ENCODE measurements at places on chromosomes 1 and 21.

DNA sequence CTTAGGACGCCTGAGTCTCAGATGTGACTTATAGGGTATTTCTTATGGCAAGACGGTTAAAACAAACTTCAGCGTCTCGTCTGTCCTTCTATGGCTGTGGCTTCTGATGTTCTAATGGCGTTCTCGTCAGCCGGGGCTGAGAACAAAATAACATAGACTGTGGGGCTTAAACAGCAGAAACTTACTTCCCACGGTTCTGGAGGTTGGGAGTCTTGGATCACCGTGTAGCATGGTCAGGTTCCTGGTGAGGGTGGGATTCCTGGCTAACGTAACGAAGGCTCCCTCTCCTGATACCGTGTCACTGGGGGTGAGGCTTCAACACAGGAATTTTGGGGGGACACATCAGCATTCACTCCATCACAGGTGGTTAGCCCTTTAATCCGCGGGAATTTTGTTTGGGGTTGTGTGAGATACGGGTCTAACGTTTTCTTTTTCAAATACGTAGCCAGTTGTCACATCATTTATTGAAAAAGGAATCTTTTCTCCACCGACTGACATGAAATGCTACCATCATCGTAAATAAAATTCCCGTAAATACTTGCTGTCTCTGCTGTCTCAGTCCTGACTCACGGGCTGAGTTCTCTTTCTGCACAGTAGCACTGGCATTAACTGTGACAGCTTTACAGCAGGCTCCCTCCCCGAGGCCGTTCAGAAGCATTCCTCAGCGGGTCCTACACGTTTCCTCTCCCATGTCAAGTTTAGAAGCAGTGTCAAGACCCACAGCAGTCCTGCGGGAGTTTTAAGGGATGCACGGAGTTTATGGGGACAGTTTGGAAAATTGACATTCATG is 8.1 kb upstream of the POFUT2 start:
- peak; percentile 56 for DNase-seq

- no peak for DNase-seq
Observed at GRCh38 chr1:206558794-206559671, 51.7 kb downstream of the RASSF5 start.

DNA sequence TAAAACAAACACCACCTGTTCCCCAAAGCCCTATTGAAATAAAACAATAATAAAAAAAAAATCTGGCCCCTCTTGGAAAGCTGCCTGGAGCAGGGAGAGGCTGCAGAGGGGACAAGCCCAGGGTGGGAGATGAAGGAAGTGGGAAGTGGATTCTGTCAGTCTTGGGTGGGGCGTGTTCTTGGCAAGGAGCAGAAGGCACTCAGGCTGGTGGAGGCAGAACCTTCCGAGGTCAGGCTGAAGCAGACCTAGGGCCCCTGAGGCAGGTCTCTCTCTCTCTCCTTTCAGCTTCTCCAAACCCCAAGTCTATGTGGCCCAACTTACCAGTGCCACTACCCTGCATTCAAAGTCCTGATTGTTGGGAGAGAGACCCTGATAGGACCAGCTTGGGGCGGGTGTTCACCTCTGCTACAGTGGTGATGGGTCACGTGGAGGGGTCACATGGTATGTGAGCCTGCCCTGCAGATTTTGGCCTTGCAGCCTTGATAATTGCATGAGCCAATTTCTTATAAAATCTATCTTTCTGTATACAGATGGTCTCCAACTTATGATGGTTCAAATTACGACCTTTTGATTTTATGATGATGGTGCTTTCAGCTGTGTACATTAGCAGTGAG is 145.4 kb upstream of the C1orf174 start:
- DNase-seq, result no peak

- DNase-seq, result no peak
Observed at GRCh38 chr1:32128479-32128878, 20.6 kb downstream of the KPNA6 start.

DNA sequence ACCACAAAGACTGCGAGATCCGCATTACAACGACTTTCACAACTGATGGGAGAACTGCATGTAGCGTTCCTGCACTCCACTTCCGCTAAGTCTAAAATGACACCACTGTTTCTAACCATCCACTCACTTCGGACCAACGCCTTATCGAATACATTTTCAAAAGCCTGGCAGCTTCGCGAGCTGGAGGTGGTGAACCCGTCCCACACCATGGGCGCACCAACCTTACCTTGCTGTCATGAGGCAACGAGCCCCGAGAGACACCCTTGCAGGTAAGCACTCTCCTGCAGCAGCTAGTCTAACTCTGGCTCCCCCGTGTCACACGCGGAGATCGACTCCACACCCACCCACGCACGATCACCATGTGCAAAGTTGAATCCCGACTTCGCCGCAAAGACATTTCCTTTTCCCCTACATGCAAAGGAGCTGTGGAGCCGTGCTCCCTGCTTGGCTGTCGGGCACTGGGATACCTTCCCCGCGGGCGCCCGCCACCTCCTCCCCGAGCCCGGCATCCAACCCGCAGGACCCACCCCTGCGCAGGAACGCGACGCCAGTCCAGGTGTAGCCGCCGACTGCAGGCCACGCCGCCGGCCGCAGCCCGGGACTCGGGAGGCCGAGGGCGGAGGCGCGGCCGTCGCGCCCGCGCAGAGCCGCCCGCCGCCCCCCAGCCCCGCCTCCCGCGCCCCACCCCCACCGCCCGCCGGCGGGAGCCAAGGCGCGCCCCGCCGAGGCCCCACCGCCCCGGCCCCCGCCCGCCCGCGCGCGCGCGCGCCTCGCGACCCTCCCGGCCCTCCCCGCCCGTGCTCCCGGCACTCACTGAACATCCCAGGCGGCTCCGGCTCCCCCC is 629 bp downstream of the TAF5L start:
- no peak for DNase-seq

DNA sequence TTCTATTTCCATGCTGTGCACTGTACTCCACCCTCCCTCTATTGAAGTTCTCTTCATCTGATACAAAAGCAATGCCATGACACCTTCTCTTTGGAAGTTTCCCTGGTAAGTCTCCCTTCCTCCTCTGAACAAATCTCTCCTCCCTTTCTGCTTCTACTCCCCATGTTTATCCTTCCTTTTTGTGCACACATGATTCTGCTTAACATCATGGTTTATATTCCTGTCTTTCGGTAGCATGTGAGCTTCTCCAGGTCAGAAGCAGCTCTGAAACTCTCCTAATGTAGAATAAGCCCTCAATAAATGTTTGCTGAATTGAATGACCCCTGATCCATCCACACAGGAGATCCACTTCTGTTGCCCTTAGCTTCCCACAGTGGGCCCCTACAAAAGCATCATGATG is 328.6 kb downstream of the PLPP3 start:
- DNase-seq, result no peak

GRCh38 chr1:185008838-185009237 is 34.5 kb upstream of the NIBAN1 start:
- DNase-seq, result no peak

DNA sequence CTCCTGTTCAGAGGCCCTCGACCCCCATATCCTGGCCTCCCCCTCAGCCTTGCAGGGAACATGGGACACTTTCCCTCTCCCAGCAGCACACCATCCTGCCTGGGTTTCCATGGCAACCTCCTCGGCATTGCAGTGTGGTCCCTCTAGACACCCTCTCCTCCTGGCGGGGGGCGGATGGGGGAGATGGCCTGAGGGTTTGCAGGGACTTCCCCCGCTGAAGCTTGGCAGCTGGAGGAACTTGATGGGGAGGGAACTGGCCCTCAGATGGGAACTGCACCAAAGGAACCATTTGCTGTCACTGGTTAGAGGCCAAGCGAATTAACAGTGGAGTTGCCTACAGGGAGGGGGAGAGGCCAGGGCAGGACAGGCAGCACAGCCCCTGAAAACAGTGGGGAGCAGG is 28.7 kb downstream of the RIMS3 start:
- no peak for DNase-seq

DNA sequence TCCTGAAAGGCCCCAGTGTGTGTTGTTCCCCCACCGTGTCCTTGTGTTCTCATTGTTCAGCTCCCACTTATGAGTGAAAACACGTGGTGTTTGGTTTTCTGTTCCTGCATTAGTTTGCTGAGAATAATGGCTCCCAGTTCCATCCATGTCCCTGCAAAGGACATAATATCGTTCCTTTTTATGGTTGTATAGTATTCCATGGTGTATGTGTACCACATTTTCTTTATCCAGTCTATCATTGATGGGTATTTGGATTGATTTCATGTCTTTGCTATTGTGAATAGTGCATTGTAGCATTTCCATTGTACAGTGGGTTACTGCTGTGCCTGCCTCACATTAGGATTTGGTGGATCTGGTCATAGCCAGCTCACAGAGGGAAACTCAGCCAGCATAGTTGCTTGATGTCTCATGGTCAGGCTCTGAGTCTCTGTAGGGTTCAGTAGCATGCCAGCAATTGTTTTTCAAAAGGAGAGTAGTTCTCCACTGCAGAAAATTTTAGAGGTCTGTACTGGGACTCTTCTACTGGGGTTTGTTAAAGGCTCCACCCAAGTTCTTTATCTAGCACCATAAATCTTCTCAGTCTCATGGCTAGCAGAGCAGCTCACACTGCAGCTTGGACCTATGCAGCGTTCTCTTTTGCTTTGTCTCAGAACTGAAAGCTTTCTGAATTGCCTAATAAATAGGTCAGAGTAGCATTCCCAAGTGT is 41.0 kb downstream of the RUNX3 start:
- no peak for DNase-seq

DNA sequence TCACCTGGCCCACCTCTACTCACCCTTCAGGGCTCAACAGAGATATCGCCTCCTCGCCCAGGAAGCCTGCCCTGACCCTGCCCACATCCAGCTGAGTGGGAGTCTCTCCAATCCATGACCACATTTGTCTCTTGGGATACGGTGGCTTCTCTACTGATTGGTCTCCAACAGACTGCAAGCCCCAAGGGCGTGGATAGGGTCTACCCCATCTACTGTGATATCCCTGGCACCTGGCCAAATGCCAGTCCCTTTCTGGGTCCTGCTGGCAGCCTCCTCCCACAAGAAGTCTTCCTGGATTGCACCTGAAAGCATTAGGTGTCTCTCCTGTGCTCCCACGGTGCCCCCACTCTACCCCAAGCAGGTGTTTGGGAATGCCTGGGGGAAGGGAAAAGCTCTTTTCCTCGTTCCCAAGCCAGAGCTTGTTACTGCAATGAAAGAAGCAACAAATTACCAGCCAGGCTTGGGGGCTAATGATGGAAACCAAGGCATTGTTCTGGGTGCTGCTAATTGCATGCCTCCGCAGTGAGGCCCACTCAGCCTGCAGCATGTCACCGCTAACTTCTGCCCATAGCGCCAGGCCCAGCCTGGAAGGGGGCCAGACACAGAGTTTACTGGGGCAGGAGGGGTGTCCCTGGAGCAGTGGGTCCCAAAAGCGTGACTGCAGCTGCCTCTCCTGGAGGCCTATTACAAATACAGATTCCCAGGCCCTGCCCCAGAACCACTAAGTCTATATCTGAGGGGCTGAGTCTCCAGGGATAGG is 90.7 kb upstream of the IFFO2 start:
- DNase-seq, result no peak

- no peak for DNase-seq
Observed at GRCh38 chr1:32920833-32921232, 19.6 kb upstream of the TMEM54 start.

GRCh38 chr21:45309069-45309986 is 21.6 kb upstream of the POFUT2 start:
- peak; percentile 81 for DNase-seq

DNA sequence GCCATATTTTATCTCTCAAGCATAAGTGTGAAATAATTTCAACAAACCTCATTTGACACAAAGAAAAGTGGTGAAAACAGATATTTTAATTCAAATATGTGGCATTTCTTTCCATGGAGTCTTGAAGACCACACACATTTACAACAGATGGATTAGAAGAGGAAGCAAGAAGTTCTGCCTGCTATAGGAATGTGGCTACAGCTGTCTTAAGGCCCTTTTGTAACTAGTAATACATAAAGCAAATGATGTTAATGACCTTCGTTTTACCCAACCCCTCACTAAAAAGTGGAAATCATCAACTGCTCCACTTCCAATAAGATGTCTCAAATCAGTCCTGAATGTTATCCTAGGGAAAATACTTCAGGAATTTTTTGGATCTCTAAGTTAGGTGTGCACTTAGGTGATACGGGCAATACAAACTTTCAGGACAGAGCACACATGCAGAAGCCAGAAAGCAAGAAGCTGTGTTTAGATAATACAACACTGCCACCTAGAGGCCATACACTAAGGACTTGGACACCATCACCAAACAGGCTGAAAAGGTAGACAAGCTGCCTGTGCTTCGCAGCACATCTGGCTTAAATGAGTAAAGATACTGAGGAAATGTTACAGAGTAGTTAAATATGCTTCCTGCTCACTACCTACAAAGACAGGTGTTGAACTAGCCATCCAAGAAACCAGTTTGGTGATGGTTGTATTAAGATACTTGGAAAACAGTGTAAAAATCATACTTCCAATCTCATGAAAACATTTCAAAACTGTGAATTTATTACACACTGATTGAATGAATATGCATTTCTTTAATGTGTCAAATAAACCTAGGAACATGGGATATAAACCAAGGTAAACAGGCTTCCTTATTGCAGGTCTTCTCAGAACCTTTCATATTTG is 24.4 kb downstream of the RRAGC start:
- peak; percentile 52 for DNase-seq

DNA sequence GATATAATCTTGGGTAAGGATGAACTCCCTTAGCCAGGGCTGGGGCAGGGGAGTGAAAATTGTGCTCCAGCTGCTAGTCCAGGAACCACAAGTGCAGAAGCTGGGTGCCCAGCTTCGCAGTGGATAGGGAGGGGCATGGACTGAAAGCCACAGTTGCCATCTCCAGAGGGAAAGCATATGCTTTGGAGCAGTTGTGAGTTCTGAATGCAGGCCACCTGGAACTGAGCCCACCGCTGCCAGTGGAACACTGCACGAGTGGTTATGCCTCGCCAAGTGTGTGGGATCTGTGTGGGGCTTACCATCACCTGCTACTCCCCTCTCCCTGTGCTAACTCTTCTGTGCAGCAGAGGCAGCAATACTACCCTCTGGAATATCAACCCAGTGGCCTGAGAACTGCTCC is 158.4 kb upstream of the DPT start:
- no peak for DNase-seq

- DNase-seq, result no peak
Observed at GRCh38 chr1:161956097-161956496, 67.6 kb downstream of the OLFML2B start.

DNA sequence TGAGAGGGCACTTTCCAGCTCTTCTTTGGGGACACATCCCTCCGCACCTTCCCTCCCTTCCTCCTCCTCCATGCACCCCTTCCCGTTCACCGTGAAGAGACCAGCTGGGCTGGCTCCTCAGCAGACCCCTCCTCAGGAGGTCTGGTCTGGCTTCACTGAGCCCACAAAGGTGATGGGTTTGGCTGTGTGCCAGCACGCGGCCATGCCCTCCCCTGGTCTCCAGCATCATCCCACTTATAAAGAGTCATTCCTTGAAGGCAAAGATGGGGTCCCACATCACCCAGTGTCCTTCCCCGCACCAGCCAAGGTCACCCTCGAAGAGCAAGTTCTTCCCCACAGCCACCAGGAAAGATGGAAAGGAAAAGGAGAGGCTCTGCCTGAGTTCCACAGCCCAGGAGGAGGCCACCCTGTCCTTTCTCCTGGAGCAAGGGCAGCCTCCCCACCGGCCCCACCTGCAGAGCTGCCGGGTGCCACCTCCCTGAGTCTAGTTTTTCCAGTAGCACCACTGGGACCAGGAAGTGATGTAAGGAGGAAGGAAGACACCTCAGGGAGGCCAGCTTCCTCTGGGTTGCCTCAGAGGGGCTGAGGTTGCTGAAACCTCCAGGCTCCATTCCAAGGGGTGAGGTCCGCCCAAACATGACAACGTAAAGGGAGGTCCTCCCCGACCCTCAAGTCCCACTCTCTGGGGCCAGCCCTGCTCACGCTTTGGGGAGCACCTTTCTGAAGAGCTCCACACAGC is 32.7 kb downstream of the RIPK4 start:
- no peak for DNase-seq

Data from nephron progenitor cell (in vitro differentiated cells).